ENCODE measurements at places on chromosomes 4 and X. TPM values are rescaled to one million over a fixed set of nuclear protein-coding genes. Genes with fewer than 3 reads are reported as not detected.

- DNase-seq = no peak
These were observed 3.5 kb upstream of the CCNI start for GRCh38 chr4:77079281-77079680.

DNA sequence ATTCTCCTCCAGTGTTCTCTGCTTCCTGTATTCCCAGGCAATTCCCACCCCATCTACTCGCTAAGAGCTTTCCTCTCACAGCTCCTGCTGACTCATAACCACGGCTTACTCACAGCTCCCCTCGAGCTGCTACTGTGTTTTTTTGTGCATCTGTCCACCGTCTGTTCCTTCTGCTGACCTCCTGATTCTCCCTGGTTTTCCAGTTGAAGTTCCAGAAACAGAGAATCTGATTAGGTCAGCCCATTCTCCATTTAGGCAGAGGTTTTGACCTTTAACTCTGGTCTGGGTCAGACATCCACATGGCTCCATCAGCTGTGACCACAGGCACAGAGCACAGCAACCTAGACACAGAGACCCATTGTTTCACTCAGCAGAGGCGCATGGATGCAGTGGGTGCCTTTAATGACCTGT lies 5.5 kb upstream of the SMIM20 start:
- peak; percentile 89 for DNase-seq

DNA sequence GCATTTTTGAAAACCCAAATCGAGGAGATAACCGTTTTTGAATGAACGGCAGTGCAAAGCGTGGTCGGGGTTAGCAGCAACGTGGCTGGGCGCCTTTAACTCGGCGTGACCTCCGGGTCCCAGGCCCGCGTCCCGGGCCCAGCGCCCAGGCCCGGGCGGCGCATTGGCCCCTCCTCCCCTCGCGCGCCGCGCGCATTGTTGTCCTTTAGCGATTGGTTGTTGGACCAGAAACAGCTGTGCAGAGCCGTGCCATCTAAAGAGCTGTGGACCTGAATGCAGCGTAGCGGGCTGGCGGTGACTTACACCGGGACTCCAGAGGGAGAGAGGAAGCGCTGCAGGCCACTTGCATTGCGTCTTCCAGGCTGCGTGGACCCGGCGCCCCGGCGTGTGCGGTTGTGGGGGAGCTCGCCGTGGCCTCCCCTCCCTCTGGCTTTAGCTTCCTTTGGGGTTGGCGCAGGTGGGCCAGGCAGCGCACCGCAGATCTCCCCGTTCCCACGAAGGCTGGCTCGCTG lies at the start of gene STOX2:
STOX2 (plus strand) TSS at position 227 of the 512 bp plus-strand sequence. CDS start 1,484 bp downstream, outside the sequence.
- DNase-seq = peak; percentile 22

Gene PI4K2B
- 21.2 TPM for total RNA-seq
